ENCODE measurements at places on chromosomes 7 and 10.

- no peak for DNase-seq
Measured at GRCh38 chr10:81847675-81848074, 27.3 kb upstream of the NRG3 start.

DNA sequence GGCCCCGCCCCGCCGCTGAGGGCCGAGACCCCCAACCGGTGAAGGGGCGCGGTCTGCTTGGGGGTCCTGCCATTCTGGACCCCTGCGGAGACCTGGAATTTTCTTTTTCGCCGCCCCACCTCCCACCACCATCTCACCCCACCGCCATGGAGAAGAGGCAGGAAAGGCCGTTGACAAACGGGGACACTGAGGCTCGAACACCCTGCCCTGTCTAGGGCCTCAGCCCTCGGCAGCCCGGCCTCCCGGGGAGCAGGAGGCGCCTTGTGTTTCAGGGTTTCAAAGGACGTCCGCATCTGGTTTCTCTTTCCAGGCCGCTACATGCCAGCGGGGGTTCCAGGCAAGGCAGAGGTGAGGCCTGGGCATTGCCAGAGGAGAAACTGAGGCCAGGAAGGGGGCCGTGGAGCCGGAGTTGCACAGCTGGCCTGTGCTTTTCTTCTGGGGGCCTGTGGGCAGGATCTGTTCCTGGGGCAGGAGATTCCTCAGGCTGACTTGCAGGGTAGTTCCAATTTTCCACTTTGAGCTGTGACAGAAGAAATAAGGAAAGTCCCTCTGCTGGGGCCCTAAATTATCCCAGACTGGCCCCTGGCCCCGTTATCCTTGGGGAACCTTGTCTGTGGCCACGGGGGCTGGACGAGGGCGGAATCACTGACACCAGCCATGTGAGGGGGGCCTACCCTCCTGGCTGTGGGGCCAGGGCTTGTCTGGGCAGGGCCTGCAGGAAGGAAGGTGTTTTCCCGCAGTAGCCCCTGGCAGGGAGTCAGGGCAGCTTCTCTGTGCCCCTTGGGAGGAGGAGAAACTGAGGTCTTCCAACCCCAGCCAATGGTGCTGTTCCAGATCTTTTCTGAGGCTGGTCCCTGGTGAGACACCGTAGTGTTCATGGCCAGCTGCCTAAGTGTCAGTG lies 900 bp upstream of the MICALL2 start:
- peak; percentile 22 for DNase-seq

DNA sequence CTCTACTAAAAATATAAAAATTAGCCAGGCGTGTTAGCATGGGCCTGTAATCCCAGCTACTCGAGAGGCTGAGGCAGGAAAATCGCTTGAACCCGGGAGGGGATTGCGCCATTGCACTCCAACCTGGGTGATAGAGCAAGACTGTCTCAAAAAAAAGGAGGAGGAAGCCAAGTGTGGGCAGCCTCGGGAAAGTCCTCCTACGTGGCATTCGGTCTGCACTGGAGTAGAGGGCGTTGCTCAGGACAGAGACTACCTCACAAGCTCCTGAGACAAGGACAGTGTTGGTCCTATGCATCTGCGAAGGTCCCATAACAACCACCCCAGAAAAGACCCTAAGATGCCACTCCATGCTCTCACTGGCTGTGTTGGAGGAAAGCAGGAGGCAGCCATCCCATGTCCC lies 10.0 kb upstream of the SERPINE1 start:
- no peak for DNase-seq

DNA sequence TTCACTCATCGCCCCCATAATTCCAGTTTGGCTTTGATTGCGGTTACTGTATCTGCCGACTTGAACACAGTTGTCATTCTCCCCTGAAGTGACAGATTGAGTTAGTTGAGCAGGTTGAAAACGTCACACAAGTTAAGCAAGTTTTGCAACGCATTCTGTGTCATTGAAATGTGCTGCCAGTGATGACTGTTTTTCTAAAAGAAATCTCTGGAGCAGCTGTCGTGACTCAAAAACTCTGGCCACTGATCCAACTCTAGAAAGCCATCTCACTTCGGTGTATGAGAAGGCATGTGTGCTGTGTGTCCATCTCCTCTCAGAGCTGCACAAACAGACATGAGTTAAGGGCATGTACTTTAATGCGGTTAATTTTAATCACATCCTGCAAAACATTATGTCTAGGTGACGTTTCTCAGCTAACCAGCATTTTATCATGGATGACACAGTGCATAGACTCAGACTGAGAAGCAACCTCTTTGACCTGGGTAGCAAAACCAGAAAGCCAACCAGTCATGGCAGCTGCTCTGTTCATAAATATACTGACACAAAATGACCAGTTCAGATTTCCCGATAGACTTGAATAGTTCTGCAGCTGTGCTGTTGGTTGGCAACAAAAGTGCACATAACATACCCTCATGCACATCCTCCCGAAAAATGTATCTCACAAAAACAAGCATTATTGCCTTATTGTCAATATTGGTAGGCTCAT lies 69.3 kb downstream of the CSTF2T start:
- no peak for DNase-seq

- no peak for DNase-seq
Measured at GRCh38 chr7:128923411-128923800, 12.9 kb upstream of the KCP start.

DNA sequence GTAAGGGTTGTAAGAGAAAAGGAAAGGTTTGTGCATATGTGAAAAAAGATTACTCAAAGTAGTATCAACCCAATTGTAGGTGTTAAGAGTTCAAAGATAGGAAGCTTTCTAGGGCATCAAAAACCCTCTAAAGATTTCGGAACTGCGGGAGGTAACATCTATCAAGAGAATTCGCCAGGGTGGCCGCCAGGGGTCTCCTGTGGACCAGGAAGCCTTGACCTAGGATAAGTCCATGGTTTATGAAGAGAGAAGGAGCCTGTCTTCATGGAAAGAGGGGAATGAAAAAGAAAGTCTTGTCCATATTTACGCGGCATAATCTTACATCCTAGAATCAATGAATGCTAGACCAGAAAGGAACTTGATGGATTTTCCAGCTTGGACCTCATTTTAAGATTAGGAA lies 140.7 kb upstream of the CALCR start:
- DNase-seq, result peak; percentile 35
